SW480 (cell line): ENCODE measurements at places on chromosomes 6 and 20.

- DNase-seq, result no peak
These were observed 27.5 kb upstream of the AFDN start for GRCh38 chr6:167799033-167799821.

DNA sequence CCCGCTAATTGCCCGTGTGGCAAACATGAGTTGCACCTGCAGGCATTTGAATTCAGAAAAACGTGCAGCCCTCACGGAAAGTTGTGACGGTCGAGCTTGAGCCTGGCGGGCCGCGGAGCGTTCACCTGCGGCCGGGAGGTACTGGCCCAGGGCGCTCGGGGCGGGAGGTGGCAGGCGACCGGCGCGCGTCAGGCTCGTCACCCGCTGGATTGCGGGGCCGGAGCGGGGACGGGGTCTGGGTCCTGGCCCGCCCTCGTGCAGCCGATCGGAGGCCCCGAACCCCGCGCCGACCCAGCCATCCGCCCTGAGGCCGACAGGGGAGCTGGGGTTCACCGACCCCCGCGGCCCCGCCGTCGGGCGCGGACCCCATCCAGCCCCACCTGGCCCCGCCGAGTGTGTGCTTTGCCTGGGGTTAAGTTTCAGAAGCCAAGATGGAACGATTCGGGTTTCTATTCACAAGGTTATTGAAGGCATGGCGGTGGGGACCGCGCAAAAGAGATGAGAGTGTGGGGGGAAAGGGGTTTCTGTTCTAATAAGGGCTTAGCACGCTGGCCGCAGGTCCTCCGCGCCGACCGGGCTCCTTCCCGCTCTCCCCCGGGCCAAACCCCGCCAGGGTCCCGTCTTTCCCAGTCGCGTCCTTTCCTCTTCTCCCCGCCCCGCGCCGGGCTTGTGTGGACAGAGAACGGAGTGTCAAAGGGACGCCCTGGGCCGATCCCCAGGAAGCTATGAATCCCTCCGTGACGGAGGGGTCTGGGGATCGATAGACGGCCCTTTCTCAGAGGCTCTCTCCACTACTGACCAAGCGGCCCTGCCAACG is 1.6 kb upstream of the HEY2 start:
- peak; percentile 76 for DNase-seq

- no peak for DNase-seq
These were observed 33.3 kb upstream of the TGM2 start for GRCh38 chr20:38198238-38198861.

GRCh38 chr6:7580927-7581618 is 8.9 kb upstream of the SNRNP48 start:
- DNase-seq, result no peak

GRCh38 chr6:26739811-26740210 is 80.3 kb upstream of the ZNF322 start:
- no peak for DNase-seq

DNA sequence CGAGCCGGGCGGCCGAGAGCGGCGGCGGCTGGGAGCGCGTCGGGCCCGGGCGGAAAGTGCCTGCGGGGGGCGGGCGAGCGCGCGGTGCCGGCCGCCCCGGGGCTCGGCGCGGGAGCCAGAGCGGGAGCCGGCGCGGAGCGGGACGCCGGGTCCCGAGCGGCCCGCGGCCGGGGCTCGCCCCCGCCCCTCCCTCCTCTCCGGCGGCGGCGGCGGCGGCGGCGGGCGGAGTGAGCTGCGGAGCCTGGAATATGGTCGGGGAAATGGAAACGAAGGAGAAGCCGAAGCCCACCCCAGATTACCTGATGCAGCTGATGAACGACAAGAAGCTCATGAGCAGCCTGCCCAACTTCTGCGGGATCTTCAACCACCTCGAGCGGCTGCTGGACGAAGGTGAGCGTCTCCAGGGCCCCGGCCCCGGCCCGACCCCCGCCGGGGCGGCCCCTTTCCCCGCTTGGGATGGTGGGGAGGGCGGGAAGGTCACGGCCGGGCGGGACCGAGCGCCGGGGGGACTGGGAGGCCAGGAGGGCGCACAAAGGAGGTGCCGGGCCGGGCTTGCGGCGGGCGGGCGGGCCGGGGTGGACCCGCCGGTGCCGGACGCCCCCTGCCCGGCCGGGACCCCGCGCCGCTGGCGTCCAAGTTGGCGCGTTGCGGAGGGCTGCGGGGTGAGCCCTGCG is 565 bp downstream of the QKI start:
- peak; percentile 6 for DNase-seq

DNA sequence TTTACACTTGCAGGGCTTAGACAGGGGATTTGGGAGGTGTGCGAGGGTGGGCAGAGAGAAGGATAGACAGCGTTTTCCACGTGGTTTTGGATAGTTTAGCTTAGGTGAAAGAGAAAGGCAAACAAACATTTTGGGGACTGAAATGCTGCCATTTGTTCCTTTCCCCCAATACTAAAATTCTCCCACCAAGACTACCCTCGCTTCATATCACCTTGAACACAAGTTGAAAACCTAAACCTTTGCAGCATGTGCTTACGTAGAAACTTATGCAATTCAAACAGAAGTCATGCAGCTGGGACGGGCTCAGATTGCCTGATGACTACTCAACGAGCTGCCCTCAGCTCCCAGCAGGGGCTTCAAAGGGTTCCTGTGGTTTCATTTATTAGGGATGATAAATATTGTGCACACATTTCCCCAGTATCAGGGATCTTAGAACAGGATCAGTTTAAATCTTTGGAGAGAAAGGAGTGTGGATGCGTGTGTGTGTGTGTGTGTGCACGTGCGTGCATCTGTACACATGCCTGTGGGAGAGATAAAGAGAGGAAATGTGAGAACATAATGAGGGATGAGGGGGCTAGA is 77.3 kb downstream of the SLC22A23 start:
- peak; percentile 71 for DNase-seq

DNA sequence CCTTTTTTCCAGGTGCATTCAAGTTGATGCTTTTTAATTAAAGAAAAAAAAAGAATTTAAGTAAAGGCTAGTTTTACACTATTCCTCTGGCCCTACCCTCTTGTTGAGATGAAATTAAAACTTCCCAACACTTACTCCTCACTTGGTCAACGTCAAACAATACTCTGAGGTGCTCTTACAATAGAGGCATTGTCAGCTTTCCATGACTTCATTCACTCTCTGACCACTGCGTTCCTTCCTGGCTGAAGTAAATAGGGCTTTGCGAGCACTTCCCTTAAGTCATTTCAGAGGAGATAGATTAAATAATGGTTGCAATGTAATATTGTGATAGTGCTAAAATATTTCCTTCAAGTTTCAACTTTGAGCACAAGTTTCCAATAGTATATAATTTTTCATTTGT is 229.8 kb upstream of the CEP162 start:
- DNase-seq, result no peak

GRCh38 chr6:33359331-33359730 is 32.3 kb upstream of the KIFC1 start:
- DNase-seq, result no peak

DNA sequence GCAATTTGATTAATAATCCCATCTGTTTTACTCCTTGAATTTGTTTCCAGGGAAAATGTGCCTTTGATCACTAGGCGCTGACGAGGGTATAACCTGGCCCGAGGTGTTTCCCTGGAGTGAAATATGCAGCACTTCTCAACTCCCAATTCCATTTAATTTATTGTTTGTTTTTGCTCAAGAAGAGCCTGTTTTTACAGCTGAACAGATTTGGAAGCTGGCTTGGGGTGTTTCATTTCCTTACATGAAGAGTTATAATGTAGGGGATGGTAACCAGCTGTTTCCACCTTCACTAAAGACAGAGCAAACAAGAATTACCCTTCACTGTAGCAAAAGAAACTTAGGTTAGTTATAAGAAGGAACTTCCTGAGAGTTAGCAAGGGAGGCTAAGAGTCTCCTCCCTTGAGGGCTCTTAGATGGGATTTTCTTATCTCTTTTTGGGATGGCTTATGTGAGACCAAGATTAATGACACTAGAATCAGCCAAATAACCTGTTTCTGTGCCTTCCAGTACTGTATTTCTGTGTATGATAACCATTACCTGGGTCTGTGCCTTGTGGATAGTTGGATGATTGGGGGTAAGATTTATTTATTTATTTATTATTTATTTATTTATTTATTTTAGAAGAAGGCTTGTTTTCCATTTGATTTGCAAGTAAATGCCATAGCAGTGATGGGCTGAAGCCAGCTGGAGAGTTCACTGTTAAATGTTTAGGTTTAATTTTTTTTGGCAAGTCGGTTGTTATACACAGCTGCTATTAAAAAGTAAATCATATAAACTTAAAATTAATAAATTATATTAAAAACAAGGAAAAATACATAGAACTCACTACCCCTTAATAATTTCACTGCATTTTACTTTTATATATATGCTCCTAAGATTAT is 162.2 kb upstream of the BMP2 start:
- DNase-seq, result no peak

GRCh38 chr6:84033523-84034451 is at the start of gene MRAP2:
TSS of gene MRAP2 (plus strand) at chr6:84033772. CDS start at chr6:84055319, 21,547 bp downstream.
- DNase-seq, result no peak

DNA sequence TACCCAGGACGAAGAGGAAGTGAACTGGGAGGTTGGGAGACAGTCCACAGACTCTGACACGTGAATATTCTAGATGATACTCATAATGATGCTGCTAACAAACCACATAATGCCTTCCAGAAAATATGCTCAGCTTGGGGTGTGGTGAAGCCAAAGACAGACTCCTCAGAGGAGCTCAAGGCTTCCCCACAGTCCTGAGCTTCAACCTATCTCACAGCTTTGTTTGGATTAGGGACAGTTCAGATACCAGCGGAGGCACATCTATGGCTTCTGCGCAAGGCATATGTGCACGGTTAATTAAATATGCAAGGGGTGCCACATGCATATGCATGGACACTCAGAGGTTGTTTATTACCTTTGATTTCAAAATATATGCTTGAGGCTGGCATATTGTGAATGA is 30.7 kb upstream of the MYLIP start:
- no peak for DNase-seq

DNA sequence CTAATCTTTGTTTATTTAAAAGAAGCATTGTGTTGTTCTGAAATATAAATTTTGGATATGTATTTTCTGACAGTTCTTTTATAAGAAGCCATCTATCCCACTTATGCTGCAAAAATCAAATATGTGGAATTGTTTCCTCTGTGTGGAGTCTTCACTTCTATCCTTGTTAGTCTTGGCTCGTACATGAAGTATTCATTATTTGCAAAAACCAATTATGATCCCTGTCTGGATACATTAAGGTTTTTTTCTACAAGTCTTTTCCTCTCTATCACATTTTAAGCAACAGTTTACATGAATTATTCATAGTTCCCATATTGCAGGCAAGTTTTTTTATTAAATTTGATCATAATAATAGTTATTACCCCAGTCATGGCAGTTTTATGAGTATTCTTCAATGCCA is 490.8 kb upstream of the GJE1 start:
- no peak for DNase-seq

DNA sequence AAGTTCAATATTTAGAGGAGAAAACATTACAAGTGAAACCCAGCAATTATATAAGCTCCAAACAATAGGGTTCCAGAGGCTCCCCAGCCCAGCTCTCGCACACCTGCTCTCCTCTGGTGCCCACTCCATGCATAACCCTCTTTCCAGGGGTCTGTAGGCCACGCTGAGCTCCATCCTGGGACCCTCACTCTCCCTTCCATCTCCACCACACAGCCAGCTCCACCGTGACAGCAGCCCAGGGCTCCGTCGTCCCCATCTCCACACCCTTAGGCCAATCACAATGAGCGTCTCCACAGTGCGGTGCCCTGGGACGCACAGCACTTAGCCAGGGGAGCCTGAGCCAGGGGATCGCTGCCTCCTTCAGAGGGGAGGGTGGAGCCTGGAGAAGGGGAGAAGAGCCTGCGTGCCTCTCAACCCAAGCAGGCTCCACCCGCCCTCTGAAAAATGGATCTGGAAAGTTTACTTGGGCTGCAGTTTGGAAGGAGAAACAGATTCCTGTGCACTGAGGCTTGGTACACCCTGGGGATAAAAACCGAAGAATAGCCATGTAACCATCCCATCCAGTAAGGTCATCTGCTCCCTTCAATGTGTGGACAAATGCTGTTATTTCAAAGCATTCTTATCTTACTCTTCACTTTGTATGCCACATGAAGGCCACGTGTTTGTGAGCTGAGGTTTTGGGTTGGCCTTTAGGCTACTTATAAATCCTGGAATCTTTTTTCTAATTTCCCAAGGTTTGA is 72.4 kb upstream of the GGTLC1 start:
- DNase-seq, result no peak

DNA sequence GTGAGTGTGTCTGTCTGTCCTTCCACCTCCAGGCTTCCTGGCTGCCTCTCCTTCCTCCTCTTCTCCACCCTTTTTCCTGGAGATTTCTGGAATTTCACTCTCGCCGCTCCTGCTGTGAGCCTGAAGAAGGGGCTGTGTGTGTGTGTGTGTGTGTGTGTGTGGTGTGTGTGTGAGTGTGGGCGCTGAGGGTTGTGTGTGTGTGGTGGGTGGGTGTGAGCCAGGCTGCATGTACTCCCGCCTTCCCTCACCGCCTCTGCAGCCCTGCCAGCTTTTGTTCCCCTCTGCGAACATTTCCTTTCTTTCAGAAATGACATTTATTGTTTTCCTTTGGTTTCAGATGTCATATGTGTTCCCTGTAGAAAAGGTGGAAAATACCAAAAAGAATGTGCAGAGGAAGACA is 76.0 kb downstream of the SRC start:
- no peak for DNase-seq

DNA sequence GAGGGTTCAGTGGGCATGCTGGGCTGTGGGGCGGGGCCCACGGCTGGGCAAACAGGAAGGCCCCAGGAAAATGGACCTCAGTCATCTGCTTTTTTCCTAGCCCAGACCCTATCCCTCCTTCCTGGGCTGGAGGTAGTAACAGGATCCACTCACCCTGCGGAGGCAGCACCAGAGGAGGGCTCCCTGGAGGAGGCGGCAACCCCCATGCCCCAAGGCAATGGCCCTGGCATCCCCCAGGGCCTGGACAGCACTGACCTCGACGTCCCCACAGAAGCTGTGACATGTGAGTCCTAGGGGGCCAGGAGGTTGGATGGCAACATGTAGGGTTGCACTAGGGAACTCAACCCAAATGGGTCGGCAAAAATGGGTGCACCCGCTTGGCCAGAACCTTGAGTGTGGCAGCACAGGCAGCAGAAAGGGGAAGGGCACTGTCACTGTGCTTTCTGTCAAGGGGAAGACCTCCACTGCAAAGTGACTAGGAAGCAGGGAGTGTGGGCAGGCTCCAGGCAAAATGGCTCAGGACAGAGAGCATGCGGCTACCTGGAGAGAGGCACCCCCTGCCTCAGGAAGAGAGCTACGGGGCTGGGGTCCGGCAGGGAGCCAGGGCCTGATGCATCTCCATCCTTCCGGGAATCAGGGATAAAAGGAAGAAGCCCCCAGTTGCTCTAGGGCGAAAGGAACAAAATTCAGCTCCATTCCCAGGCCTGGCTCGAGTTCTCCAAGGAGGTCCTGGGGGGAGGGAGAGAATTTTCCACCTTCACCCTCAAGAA is 7.9 kb downstream of the MDFI start:
- no peak for DNase-seq

DNA sequence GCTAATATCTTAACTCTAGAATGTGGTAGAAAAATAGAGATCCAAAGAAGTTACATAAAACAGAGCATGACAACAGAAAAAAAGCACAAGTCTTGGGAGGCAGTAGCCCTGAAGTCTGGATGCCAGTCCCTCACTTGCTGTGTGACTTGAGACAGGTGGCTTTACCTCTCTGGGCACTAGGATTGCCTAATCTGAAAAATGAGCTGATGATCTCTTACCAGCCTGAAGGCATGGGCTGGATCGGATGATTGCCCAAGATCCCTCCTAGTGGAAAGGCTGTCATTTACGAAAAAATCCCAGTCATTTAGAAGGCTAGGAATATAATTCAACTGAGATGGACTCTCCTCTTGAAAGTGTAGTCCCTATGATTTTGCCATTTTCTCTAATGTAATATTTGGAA is 10.9 kb upstream of the GCM1 start:
- no peak for DNase-seq
